Right renal cortex interstitium (tissue), 3 donors: ENCODE measurements at places on chromosomes 1 and 21. TPM values are rescaled to one million over a fixed set of nuclear protein-coding genes. Genes with fewer than 3 reads are reported as not detected.

DNA sequence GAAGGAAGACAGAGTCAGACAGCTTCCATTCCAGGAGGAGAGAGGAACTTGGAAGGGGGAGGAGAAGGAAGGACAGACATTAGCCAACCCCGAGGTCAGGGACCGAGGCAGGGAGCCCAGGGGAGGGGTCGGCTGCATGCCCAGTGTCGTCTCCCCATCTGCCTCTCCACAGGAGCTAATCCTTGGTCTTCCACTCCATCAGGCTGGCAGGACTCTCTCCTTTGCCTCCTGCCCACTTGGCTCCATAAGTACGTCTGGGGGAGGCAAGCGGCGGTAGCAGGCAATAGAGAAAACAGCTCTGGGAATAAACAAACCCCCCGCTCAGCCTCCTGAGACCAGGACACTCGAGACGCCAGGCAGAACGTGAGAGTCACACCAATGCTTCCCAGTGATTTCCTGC, 71.3 kb downstream of the GRIK3 start:
- no peak for DNase-seq

GREM2 gene
- 0.37 TPM for polyA plus RNA-seq

- DNase-seq = no peak
Observed at GRCh38 chr1:155309423-155310021, 856 bp downstream of the FDPS start.

NCAM2 gene
- 16.4 TPM for polyA plus RNA-seq

PROK1 gene
- polyA plus RNA-seq = 0.19 TPM

CELA2A gene
- 0.31 TPM for polyA plus RNA-seq

DNA sequence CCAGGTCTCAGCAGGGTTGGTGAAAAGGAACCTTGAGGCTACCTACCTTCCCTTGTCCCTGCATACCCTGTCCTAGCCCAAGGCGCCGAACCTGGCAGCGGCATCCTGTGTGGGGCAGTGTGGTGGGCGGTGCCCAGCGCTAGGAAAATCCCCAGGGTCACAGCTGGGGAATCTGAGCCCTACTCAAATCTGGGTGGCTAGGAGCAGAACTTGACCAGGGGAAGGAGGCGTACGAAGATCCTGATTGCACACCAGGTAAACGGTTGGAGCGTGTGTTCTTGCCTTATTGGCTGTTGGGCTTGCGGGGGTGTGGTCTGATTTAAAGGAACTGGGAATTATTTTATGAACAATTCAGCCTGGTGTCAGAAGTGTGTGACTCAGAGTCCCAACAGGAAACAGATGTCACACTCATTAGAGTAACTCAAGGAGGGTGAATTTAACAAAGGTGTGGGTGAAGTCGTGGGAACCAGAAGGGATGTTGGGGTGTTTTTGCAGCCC, 118.6 kb downstream of the LRIG2 start:
- no peak for DNase-seq

- DNase-seq = no peak
Observed at GRCh38 chr1:214352838-214353237, 71.9 kb downstream of the SMYD2 start.

LRRC71 gene
- polyA plus RNA-seq = 0.26 TPM

DNA sequence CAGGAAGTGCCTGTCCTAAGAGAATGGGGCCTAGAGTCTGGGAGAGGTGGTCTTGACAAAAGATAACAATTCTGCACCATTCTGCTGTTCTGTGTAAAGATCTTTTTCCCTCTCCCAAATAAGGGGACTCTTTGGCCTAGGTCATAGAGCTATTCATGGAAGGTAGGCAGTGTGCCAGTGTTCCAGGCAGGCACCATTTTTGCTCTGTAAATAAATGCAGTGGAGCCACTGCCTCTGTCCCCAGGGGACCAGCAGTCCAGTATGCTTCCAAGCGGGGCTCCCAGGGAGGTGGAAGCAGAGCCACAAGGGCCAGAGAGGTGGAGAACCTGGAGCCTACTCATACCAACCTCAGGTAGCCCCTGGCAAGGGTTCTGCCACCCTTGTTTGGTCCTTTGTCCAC, 25.9 kb downstream of the KCNA2 start:
- DNase-seq = no peak

DNA sequence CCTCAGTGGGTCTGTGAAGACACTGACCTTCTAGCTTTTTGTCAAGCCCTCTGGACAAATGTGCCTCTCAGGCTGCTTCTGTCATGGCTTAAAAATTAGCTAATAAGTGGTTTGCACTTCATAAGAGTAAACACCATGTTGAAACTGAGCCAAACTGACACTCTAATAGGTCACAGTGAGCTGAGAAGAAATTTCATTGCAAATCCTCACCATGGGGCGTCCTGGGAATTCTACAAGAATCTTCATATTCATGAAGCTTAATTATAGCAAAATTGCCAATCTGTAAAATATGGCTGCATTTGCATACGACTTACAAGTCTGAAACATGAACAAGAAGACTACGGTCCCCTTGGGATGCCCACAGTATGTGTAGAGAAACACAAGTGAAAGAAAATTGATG, 188.6 kb downstream of the DSCAM start:
- DNase-seq = no peak

GRCh38 chr1:240310226-240310925, 218.7 kb downstream of the FMN2 start:
- DNase-seq = no peak

DNA sequence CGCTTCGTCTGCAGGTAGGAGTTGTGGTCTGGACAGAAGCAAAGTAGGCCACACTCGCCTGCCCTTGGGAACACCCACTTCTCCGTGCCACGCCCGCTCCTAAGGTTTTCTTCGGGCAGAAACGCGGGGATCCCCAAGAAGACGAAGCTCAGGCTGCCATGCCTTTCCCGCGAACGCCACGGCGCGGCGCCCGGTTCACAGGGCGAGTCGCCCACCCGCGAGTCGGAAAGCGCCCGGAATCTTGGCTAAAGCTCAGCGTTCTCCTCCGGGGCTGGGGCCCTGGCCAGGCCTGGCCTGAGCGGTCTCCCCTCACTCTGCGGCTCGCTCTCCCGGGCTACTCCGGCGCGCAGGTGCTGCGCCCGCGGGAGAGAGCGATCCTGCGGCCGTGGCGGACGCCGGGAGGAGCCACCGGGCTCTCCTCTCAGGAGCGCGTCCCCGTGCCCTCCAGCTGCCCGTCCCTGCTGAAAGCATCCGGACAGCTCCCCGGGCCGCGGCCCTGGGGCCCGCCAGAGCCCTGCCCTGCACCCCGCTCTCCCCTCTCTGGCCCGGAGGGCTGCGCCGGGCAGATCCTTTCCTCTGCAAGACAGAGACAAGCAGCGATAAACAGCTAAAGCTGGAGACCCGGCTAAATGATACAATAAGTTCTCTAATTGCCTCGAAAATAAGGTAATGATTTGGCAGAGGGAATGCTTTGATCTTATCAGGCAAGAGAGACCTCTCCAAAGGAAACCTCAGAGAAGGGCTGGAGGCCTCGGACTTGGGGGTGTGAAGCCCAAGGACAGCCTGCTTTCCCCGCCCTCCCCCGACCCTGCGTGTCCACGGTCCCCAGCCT, 6.7 kb upstream of the WNT2B start:
- DNase-seq = no peak

- DNase-seq = no peak
Observed at GRCh38 chr1:230641346-230641745, 935 bp upstream of the COG2 start.

GRCh38 chr1:3292051-3292722, 162.3 kb upstream of the ARHGEF16 start:
- no peak for DNase-seq

GRCh38 chr1:201937624-201938213, 8.6 kb downstream of the LMOD1 start:
- no peak for DNase-seq

- DNase-seq = no peak
Observed at GRCh38 chr1:6603238-6603914, 707 bp upstream of the KLHL21 start.

DNA sequence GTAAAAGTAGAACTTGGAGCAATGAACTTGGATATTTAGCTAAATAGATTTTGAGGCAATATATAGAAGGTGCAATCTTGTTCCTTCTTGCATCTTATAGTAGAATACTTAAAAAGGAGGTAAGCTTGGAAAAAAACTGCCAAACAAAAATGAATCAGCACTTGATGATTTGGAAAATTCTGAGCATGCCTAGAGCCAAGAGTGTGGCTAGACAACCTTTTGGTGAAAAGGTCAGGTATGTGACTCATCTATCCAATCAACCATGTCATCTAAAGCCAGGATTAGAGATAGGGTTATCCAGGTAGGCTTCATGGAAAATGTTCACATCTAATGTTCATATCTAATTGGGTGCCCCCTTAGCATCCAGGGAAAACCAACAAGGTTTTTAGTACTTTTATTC, 515.0 kb downstream of the COL11A1 start:
- no peak for DNase-seq

- DNase-seq = no peak
Observed at GRCh38 chr1:201895913-201896807, 7.5 kb downstream of the SHISA4 start.

DNA sequence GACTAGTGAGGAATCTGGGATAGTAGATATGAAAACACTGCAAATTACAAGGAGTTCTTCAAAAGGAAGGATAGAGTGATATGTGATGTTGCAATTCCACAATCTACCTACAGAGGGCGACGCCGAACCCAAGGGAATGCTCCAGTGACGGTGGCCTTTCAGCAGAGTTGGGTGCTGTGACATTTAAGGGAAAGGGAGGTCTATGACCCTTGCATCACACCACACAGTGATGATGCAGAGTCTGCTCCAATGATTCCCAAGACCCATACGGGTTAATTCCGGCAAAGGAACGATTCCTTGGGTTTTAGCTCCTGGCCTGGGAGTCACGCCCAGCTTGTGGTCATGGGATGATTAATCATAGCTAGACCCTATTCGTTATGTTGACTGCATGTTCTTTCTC, 123.0 kb upstream of the IGSF21 start:
- DNase-seq = peak; percentile 2

DNA sequence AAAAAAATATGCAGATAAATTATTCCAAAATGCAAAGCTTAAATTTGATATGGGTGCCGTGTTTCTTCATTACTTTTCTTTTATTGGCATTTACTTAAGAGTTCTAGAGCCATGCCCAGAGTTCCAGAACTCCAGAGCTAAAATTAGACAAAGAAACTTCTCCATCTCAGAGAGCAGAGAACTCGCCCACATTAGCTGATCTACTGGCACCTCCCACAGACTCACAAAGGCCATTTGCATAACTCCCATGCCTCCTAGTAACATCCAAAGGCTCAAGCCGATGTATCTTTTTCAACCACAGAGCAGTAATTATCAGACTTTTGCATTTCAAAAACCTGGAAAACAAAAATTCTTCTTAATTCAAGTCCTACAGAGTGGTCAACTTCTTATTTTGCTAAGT, 323.8 kb upstream of the ST6GALNAC5 start:
- no peak for DNase-seq

GRCh38 chr1:237509748-237510147, 381.0 kb downstream of the ZP4 start:
- no peak for DNase-seq

DNA sequence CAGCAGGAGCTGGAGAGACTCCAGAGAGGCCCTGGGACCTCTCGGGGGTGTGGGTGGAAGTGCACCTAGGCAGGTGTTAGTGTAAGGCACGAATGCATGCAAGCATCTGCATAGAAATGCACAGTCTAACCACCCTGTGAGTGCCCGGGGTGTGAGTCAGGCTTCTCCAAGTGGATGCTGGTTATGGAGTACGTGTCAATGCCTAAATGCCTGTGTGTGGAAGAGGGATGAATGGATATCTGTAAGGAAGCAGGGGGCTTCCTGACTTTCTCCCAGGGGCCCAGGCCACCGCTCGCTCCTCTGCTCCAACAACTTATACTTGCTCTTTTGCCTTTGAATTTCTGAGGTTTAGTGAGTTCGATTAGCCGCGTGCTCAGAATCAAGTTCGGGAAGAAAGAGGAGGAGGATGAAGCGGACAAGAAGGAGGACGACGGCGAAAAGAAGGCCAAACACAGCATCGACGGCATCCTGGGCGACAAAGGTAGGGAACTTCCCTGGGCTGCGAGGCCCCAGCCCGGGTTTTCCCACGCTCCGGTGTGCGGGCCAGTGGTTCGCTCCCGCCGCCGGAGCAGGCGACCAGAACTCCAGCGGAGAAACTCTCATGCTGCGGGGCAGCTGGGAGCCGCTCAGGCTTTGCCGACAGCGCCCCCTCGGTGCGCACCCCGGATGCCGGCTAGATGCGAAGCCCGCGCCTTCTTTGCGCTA, 5.4 kb downstream of the PAX7 start:
- DNase-seq = no peak

GRCh38 chr1:206953126-206953525, 6.9 kb upstream of the PIGR start:
- no peak for DNase-seq

DNA sequence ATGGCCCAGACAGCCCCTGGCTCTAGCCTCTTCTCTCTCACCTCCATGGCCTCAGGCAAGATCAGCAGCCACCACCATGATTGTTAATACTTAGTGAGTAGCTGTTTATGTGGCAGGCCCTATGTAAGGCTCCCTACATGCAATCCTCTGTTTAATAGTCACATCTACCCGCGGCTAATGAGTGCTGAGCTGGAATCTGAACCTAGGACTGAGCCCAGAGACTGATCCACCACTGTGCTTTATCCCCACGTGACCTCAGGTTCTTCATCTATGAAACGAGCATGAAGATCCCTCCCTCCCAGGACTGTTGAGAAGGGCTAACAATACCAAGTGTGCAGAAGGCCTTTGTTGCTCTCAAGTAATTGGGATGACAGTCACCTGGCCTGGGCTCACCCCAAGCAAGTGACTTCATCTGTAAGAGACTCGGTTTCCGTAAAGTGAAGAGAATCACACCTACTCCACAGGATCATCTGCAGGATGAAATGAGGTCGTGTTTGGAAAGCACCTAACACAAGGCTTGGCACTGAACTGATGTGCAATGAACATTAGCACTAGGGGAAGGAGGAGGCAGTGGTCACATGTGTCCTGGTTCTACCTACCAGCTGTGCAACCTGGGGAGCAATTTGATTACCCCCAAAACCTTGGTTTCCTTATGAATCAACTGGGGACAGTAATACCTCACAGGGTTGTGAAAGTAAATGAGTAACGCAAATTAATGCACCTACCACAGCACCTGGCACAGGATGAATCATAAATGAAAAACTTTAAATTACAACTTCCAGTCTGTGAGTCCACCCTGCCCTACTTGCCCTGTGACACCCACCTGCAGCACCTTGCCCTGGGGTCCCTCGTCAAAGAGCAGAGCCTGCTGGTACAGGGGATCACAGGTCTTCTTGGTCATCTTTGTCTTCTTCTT, 37.2 kb downstream of the RIMS3 start:
- DNase-seq = no peak

NPL gene
- 4.5 TPM for polyA plus RNA-seq

- DNase-seq = no peak
Observed at GRCh38 chr1:68675336-68675735, 178.5 kb upstream of the DEPDC1 start.

GRCh38 chr1:31699341-31699891, 4.4 kb downstream of the COL16A1 start:
- DNase-seq = no peak

GRCh38 chr1:114103992-114104391, 49.7 kb downstream of the SYT6 start:
- DNase-seq = no peak

AVPR1B gene
- 0.65 TPM for polyA plus RNA-seq

- no peak for DNase-seq
Observed at GRCh38 chr1:193846876-193847604, 660.6 kb upstream of the B3GALT2 start.

- no peak for DNase-seq
Observed at GRCh38 chr21:36021251-36021837, 39.0 kb downstream of the SETD4 start.

NBPF6 gene
- polyA plus RNA-seq = not detected

- no peak for DNase-seq
Observed at GRCh38 chr21:35491920-35492678, 443.0 kb upstream of the RUNX1 start.
